NCI-H2171 treated with DMSO at 0.1 percent for 48 hours (cell line): ENCODE measurements at places on chromosomes 12 and 14.

- no peak for DNase-seq
Observed at GRCh38 chr12:14278294-14278953, 87.1 kb upstream of the ATF7IP start.

DNA sequence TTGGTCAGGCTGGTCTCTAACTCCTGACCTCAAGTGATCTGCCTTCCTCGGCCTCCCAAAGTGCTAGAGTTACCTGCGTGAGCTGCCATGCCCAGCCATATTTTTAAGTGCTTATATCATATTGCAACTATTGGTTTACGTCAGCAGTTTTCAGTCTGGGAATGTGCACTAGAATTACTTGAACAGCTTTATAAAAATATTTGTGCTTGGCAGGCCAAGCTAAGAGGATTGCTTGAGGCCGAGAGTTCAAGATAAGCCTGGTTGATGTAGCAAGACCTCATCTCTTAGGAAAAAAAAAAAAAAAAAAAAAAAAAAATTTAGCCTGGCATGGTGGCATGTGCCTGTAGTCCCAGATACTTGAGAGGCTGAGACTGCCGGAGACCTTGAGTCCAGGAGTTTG, 17.1 kb downstream of the KIAA0586 start:
- DNase-seq = no peak

DNA sequence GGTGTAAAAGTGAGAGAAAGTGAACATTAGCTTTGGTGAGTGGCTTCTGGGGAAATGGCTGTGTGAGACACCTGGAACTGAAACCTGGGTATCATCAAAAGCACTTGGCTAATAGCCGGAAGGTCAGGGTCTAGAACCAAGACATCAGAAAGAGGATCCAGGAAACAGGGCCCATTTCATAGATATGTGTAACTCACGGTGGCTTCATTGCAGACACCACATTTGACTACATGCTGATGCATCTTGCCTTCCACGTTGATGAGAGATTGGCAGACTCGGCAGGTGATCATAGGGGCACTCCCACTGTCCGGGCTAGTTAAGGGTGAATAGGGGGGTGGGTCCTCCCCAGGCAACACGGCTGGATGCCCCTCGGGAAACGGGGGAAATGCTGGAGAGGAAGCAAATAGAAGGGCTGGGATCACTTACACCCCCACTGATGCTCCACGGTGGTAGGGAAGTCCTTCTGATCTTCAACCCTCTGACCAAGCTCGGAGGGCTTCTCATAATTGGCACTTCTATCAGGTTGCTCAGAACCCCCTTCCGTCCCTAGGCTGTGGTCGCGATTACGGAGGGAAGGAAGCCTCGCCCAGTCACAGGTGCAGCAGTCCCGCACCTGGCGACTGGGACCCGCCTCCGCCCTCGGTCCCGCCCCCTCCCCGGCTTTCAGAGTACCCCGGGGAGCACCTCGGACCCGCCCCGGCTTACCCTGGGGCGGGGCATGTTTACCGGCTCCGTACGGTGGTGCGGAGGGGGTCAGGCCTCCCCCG, 593 bp downstream of the PIP4P1 start:
- peak; percentile 70 for DNase-seq

DNA sequence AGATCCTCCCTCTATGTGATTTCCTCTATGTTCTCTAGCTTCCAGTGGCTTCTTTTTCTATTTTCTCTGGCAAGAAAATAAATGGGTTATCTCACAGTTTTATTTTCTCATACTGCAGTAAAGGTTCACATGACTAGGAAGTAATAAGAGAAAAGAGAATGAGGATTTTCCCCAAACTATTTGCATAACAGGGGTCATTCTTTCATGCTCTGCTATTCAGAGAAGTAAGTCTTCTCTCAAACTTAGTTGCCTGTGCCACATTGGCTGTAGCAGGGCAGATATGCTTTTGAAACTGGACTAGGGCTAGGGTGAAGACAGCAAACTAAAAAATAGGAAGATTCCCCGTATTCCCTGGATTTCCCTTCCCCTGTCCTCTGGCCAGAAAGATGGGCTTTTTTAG, 57.4 kb downstream of the ACSM4 start:
- DNase-seq = no peak

GRCh38 chr14:33859306-33859705, 91.6 kb downstream of the EGLN3 start:
- no peak for DNase-seq

DNA sequence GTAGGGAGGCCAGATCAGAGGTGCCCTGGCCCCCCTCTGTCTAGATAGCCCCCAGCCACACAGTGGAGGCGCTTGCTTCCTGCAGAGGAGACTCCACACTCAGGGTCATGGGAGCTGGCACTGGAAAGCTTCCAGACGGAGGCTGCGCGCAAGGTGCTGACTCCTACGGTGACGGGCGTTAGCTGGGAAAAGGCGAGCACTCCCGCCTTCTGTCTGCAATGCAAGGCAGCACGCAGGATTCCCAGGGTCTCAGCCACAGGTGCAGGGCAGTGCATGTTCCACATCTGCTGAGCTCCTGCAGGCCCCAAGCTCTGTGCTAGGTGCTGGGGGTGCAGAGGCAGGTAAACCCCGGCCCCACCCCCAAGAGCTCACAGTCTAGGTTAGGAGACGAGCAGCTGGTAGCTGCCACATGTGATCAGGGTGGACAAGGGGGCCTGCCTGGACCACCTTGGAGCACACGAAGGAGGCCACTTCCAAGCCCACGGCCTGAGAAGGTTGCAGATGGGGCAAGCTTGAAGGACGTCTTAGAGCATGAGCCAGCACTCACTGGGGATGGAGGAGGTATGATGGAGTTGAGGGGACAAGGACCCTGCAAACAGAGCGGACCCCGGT, 310.9 kb upstream of the DIO3 start:
- DNase-seq = no peak

- peak; percentile 79 for DNase-seq
Observed at GRCh38 chr14:31510222-31510621, 22.4 kb upstream of the GPR33 start.

- DNase-seq = no peak
Observed at GRCh38 chr14:64232095-64232838, 61.9 kb downstream of the ESR2 start.

DNA sequence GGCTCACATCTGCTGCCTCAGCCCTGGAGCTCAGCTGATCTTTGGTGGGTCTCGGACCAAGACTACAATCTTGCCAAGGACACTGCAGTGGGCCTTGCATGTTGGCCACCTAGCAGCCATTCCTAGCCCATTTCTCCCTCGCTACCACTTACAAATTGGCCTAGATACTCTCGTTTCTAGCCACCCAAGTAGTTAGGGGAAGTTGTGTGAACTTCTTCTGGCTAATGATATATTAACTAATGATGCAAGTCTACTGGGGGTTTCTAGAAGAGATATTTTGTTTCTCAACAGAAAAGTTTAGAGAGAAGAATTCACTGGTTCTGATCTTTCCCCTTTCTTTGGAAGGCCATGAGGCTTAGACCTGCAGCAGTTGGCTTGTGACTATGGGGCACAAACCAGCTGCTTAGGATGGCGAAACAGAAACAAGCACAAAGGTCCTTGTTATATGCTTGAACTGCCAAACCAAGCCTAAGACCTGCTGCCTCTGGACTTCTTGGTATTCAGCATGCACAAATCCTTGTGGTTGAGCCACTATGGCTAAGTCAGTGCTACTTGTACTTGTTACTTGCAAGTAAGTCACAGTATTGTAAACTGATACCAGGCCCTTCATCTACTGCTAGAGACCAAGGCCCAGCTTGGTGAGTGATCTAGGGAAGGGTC, 30.5 kb upstream of the GPATCH2L start:
- no peak for DNase-seq

- no peak for DNase-seq
Observed at GRCh38 chr12:48104531-48104930, 1.3 kb downstream of the SENP1 start.

DNA sequence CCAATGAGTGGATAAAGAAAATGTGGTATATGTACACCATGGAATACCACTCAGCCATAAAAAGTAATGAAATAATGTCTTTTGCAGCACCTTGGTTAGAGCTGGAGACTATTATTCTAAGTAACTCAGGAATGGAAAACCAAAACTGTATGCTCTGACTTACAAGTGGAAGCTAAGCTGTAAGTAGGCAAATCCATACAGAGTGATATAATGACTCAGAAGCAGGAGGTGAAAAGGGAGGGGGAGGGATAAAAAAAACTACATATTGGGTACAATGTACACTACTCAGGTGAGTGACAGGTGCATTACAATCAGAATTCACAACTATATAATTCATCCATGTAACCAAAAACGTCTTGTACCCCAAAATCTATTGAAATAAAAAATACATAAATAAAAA, 15.1 kb upstream of the CLEC1A start:
- no peak for DNase-seq

GRCh38 chr14:68784226-68784910, 8.5 kb downstream of the ZFP36L1 start:
- DNase-seq = no peak

DNA sequence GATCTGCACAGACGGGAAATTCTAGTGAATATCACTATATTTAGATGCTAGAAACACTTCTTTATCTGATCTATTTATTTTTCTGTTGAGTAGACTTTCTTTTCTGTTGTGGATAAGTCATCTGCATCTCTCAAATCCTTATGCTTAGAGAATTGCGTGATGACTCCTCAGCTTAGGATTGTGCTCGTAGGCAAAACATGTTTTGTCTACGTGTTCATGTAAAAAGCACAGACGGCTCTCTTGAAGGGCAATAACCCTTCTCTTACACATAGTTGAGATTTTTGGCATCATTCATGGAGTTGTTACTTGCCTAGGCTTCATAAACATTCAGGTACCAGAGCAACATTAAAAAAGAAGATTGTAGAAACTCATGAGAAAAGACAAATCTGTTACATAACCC, 18.6 kb downstream of the PPFIBP1 start:
- no peak for DNase-seq

GRCh38 chr14:33377596-33378390, 439.1 kb downstream of the NPAS3 start:
- DNase-seq = no peak

GRCh38 chr14:101480747-101481530, 80.4 kb upstream of the DIO3 start:
- no peak for DNase-seq

GRCh38 chr14:96056509-96057422, 17.6 kb downstream of the C14orf132 start:
- no peak for DNase-seq

DNA sequence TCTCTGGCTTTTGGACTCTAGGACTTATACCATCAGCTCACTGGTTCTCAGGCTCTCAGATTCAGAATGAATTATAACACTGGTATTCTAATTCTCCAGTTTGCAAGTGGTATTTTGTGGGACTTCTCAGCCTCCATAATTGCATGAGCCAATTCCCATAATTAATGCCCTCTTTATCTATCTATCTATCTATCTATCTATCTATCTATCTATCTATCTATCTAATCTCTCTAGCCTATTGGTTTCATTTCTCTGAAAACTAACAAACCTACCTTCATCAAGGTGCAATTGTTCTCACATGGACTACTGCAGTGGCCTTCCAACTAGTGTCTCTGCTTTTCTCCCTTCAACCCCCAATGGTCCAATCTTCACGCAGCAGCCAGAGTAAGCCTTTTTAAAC, 507.4 kb downstream of the ETNK1 start:
- no peak for DNase-seq

GRCh38 chr14:21185491-21185890, 29.6 kb upstream of the OR5AU1 start:
- no peak for DNase-seq

- DNase-seq = no peak
Observed at GRCh38 chr14:76375947-76376404, at the start of gene ESRRB. Gene ESRRB (plus strand): TSS chr14:76376137. CDS start chr14:76376402, 265 bp downstream.

DNA sequence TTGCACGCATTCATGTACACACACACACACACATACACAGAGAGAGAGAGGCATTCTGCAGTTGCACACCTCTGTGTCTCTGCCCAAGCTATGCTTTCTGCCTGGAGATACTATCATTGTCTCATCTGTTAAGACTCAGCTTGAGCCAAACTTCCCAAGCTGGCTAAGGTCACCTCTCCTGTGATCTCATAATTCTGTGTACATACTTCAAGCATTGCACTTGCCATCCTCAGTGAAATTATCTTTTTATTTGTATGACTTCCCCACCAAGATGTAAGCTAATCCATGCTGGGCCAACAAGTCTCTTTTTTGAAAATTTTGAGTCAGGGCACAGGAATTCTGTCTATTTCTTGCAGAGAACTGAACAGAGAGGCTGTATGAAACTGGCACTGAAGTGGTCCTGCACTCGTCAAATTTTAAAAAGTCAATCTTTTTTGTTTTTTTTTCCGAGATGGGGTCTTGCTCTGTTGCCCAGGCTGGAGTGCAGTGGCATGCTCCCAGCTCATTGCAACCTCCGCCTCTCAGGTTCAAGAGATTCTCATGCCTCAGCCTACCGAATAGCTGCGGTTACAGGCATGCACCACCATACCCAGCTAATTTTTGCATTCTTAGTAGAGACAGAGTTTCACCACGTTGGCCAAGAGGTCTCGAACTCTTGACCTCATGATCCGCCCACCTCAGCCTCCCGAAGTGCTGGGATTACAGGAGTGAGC, 44.3 kb downstream of the TMTC1 start:
- no peak for DNase-seq

GRCh38 chr12:88153959-88154358, 11.9 kb downstream of the TMTC3 start:
- no peak for DNase-seq

DNA sequence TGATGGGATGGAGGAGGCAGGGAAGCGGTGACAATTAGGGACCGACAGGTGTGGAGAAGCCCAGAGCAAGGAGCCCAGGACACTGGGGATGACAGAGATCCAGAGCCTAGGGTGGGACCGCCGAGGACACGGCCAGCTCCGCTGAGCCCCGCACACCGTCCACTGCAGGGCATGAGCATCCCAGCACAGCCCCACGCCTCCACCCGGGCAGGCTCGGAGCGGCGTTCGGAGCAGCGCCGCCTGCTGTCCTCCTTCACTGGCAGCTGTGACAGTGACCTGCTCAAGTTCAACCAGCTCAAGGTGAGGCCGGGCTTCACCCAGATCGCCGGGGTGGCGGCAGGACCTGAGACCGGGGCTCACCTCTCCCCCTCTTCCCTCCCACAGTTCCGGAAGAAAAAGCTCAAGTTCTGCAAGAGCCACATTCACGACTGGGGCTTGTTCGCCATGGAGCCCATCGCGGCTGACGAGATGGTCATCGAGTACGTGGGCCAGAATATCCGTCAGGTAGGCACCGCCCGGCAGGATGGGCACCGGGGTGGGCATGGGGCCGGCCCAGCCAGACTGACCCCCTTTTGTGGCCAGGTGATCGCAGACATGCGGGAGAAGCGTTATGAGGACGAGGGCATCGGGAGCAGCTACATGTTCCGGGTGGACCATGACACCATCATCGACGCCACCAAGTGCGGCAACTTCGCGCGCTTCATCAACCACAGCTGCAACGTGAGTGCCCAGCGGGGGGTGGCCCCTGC, 23.7 kb downstream of the SETD1B start:
- DNase-seq = no peak

DNA sequence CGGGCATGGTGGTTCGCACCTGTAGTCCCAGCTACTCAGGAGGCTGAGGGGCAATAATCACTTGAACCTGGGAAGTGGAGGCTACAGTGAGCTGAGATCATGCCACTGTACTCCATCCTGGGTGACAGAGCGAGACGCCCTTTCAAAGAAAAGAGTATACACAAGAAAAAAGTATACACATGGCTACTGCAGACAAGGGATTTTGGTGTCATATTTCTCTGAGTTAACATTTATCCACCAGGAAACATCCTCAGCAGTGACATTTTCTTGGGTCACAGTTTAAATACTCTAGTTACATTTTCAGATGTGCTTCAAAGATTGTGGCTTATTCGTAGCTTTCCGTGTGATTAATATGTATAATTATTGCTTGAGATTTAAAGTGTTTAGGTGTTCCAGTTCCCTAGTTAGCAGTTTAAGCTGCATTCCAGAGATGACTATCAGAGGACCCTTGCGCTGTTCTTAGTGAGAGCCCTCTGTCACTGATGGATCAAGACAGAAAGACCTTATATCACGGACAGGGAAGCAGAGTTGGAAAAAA, 4.7 kb upstream of the PPP2R5E start:
- no peak for DNase-seq
